Nephron progenitor cell (in vitro differentiated cells): ENCODE measurements at places on chromosomes 5 and 9.

GRCh38 chr5:32059761-32060530 is 114.2 kb downstream of the GOLPH3 start:
- DNase-seq: no peak

- no peak for DNase-seq
Measured at GRCh38 chr5:27906931-27907601, 868.7 kb upstream of the CDH9 start.

DNA sequence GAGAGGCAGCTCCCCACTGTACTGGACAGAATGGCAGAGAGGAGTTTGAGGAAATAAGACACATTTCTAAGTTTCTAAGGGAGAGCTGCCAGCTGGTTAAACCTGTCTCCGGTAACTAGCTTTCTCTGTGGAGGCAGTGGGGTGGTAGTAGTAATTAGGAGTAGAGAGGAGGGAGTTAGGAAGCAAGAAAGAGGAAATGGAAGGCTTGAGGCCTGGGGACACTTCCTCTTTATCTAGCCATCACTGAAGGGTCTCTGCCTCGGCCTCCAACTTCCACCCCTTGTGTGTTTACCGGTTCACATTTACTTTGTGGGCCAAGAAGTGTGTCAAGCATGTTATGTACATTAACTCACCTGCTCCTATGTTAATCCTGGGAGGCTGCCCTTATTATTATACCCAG is 462.2 kb upstream of the DMAC1 start:
- DNase-seq: no peak

GRCh38 chr9:136726631-136727191 is 14.3 kb downstream of the DIPK1B start:
- no peak for DNase-seq
